ENCODE measurements at places on chromosomes 12 and 14.

DNA sequence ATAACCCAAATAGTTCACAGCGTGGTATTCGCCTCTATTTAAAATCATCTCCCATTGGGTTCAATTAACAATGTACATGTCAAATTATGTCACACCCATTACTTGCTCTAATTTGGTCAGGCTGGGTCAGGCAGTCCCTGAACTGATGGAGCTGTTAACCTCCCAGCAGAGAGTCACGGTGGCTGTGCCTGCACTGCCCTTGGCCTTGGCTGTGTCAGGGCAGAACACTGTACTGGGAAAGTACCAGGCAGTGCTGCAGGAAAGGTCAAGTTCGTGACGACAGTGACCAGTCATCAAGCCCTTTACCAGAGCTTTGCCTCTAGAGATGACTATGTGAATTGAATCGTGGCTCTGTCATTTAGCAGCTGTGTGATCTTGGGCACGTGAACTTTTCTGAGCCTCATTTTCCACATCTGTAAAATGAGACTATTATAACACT is 100.0 kb downstream of the ARF6 start:
- DNase-seq: no peak

- no peak for DNase-seq
Measured at GRCh38 chr12:107884769-107885694, 110.5 kb downstream of the ASCL4 start.

- no peak for DNase-seq
Measured at GRCh38 chr14:89347885-89348284, 69.1 kb downstream of the FOXN3 start.

DNA sequence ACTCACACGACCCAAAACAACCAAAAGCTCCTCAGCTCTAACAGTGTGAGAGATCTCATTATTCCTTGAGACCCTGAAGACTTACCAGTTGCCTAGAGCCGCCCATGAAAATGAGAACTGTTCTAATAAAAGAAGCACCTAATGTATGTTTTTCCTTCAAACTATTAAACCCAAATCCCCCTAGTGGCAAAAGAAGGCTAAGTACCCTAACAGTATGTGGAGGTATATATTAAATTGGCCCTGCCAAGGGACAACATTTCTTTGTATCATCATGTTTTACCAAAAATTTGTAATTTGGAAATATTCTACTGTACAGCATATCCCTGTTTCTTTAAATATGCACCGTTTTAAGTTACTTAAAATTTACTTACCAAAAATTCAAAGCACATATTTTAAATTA is 38.0 kb upstream of the PPFIA2 start:
- DNase-seq: no peak

GRCh38 chr12:57755454-57756372 is 810 bp downstream of the MARCHF9 start:
- DNase-seq: no peak

DNA sequence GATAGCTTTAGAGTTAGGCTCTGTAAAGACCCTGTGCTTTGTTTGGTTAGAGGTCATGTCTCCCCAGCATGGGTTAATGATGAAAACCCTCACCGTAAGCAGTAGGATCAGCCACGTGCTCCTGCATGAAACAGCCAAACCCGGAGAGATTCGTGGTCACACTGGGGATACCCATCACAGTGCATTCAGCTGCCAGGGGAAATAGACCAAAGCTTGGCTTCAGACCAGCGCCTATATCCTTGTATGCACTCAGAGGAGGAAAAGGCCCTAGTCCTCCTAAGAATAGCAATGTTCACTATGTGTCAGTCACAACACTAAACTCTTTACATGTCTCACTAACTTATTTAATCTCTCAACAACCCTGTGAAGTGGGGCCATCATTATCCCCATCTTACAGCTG is 16.3 kb downstream of the SPX start:
- DNase-seq: no peak

- no peak for DNase-seq
Measured at GRCh38 chr12:54356951-54357356, 7.3 kb downstream of the GPR84 start.

- DNase-seq: no peak
Measured at GRCh38 chr12:122421821-122422729, at the start of gene CLIP1. Gene CLIP1 (minus strand): TSS chr12:122422669. CDS start chr12:122380452, 42,217 bp downstream.

DNA sequence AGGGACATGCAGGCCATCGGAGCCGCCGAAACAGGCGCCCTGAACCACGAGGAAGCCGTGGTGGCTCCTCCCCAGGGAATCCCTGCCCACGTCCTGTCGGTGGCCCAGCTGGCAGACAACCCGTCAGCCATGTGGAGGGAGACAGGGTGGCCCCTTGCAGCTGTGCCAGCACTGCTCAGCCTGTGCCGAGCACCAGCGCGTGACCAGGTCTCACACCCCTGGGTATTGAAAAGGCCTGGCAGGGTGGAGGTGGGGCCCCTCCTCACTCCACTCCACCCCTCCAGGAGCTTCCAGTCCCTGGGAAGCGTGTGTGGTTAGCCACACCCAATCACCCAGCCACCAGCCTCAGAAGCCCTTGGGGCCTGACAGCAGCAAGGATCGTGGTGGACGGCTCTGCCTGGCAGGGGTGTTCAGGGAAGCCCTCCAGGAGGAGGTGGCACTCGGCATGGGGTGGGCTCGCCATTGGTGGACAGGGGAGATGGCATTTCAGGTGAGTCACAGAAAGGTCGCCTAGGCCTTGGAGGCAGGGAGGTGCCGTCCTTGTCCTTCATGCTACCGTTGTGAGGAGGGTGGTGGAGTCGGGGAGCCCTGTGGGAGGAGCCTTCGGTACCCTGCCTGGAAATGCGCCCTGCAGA is 12.3 kb upstream of the DLK1 start:
- no peak for DNase-seq

DNA sequence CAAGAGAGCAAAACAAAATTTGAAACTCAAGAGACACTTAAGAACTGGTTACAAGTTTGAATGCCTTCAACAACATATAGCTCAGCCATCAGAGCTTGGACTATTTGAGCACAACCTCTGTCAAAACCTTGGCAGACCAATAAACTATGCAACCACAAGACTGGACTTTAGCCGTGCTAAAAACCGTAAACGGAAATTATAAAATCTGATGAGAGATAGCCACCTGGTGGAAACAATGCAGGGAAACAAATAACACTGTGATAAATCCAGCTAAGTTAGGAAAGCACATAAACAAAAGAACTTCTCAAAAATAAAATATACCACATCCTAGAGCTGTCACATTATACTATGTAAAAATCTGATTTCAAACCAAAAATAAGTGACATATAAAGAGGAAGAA is 1074.2 kb upstream of the NOVA1 start:
- DNase-seq: no peak

GRCh38 chr14:60756847-60757246 is 22.3 kb downstream of the MNAT1 start:
- DNase-seq: no peak

- DNase-seq: no peak
Measured at GRCh38 chr12:80381121-80381520, 62.9 kb upstream of the PTPRQ start.

DNA sequence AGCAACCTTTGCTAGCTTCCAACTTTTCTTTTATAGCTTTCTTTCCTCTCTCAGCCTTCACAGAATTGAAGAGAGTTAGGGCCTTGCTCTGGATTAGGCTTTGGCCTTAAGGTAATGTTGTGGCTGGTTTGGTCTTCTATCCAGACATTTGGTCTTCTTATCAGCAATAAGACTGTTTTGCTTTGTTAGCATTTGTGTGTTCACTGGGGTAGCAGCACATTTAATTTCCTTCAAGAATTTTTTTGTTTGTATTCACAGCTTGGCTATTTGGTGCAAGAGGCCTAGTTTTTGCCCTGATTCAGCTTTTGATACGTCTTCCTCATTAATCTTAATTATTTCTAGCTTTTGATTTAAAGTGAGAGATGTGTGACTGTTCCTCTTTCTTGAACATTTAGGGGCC is 130.8 kb downstream of the RAD51B start:
- no peak for DNase-seq

DNA sequence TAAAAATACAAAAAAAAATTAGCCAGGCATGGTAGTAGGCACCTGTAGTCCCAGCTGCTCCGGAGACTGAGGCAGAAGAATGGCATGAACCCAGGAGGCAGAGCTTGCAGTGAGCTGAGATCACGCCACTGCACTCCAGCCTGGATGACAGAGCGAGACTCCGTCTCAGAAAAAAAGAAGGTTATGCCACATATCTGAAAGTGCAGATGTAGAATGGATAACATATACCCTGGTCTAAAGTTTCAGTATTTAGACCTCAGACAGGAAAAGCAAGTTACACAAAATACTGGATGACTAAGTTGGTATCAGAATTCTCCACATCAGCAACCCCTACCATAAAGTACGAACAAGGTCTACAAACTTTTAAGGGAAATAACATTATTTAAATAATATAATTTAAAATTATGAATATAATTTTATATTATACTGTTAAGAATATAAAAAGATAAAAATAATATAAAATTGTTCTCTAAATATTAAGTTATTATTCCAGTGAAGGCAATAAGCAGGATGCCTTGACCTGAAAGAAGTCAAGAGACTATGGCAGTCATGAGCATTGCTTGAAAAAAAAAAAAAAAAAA is 169.9 kb downstream of the CRADD start:
- no peak for DNase-seq

DNA sequence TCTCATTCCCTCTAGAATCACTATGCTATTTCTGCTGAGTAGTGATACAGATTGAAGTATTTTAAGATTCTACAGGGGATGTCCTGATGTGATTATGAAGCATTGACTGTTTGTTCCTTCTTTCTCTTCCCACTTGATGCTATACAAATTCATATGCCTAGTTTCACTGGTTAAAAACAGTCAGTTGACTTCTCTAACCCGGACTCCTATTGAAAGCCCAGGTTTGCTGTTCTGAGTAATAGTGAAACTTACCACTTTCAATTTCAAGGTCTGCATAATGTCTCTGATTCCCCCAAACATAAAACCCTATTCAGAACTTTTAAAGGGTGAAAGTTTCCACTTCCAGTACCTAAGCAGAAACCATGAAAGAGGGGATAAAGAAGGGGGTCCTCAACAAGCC is 117.7 kb upstream of the RPL10L start:
- no peak for DNase-seq

DNA sequence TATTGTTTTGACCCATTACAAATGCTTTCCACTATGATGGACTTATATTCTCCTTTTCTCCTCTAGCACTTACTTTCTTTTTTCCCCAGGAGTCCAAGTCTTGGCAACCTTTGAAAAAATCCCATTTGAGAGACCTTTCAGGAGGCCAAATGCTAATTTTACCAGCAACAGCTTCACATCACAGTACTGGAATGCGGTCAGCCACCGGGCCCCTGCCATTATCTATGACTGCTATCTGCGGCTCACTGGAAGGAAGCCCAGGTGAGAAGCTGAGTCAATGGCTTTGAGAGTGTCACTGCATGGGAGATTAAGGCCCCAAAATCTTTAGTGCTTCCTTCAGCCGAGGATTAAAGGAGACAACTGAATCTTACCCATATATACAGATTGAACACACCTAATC is 64.2 kb downstream of the ERGIC2 start:
- no peak for DNase-seq

DNA sequence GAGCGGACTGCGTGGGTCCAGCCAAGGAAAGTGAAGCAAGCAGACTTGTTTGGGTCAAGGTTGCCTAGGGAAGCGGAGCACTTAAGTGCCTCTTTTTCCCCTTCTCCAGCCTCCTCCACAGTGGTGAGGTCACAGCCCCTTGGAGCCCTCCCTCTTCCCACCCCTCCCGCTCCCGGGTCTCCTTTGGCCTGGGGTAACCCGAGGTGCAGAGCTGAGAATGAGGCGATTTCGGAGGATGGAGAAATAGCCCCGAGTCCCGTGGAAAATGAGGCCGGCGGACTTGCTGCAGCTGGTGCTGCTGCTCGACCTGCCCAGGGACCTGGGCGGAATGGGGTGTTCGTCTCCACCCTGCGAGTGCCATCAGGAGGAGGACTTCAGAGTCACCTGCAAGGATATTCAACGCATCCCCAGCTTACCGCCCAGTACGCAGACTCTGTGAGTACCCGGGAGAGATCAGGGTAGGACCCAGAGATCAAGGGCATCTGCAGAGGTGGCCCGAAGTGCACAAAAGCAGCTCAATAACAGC is at the start of gene TSHR:
TSS of gene TSHR (plus strand) at position 206 of the 526 bp plus-strand sequence. CDS start at position 266, 60 bp downstream.
- no peak for DNase-seq

- DNase-seq: no peak
Measured at GRCh38 chr12:129160282-129160681, 307.0 kb downstream of the GLT1D1 start.

DNA sequence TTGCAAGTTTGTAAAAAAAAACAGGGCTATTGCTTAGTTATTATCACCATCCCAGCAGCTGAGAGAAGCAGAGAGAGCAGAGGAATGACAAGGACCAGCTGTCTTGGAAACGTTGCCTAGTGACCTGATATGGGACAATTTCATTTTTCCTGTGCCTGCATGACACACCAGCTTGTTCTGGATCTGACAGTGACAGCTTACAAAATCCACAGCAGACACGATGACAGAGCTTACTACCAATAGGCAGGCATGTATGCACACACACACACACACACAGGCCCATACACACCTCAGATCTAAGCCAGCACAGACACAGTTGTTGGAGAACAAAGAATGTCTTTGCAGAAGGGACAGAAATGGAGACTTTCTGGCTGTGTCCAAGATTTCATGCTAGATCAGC is 25.4 kb downstream of the HSPB8 start:
- no peak for DNase-seq

GRCh38 chr14:46818147-46818546 is 166.6 kb upstream of the RPL10L start:
- DNase-seq: no peak

- DNase-seq: no peak
Measured at GRCh38 chr14:91929700-91930099, 17.8 kb downstream of the FBLN5 start.

DNA sequence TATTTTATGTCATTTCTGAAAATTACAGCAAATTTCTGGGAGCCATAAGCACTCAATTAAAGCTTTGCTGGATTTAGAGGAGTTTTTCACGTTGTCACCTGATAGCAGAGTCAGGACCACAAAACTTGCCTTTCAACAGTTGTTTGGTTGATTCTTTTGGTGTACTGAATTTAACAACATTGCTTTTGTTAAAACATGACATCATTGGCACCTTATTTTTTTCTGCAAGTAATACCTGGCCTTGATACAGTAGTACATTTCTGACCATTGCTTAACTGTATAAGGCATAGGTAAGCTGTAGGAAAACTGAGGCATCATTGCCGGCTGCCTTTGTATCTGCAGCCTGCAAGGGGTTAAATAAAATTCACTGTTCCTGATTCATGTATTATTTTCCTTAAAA is 4.5 kb upstream of the BCL11B start:
- DNase-seq: no peak

DNA sequence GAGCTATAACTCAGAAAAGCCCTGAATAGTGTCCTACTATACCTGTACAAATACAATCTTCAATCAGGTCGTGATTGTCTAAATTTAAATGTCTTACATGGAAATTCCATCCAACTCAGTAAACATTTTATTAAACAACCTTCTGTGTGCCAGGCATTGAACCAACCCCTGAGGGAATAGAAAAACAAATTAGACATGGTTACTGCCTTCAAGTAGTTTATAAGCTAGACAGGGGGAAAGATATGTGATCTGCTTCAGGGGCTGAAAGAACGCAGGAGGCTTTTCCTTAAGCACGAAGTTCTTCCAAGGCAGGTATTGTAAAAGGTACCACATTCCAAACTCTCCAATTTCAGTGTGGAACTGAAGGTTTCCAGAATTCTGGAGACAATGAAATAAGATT is 39.7 kb upstream of the STAB2 start:
- no peak for DNase-seq
